ENCODE measurements at places on chromosomes 5 and 9.

DNA sequence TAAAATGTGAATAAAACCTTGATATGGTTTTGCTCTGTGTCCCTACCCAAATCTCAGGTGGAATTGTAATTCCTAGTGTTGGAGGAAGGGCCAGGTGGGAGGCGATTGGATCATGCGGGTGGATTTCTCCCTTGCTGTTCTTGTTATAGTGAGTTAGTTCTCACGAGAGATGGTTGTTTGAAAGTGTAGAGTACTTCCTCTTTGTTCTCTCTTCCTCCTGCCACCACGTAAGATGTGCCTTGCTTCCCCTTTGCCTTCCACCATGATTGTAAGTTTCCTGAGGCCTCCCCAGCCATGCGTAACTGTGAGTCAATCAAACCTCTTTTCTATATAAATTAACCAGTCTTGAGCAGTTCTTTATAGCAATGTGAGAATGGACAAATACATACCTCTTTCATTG lies 34.9 kb downstream of the TARS1 start:
- DNase-seq: no peak

- DNase-seq: no peak
These were observed 453.3 kb downstream of the BNC2 start for GRCh38 chr9:16417161-16417560.

DNA sequence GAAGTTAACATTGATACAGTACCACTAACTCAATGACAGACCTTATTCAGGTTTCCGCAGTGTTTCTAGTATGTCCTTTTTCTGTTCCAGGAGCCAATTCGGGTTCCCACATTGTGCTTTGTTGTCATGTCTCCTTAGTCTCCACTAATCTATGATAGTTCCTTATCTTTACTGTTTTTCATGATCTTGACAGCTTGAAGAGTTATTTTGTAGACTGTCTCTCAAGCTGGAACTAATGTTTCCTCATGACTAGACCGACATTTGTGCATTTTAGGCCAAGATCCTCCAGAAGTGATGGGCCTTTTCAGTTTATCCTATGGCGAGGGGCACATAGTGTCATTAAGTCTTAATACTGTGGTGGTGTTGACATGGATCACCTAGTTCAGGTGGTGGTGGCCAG lies 104.2 kb downstream of the MACROH2A1 start:
- no peak for DNase-seq

- no peak for DNase-seq
These were observed 17.5 kb upstream of the INSYN2B start for GRCh38 chr5:169997798-169998197.

GRCh38 chr5:148368299-148368698 lies 15.5 kb upstream of the FBXO38 start:
- DNase-seq: no peak

DNA sequence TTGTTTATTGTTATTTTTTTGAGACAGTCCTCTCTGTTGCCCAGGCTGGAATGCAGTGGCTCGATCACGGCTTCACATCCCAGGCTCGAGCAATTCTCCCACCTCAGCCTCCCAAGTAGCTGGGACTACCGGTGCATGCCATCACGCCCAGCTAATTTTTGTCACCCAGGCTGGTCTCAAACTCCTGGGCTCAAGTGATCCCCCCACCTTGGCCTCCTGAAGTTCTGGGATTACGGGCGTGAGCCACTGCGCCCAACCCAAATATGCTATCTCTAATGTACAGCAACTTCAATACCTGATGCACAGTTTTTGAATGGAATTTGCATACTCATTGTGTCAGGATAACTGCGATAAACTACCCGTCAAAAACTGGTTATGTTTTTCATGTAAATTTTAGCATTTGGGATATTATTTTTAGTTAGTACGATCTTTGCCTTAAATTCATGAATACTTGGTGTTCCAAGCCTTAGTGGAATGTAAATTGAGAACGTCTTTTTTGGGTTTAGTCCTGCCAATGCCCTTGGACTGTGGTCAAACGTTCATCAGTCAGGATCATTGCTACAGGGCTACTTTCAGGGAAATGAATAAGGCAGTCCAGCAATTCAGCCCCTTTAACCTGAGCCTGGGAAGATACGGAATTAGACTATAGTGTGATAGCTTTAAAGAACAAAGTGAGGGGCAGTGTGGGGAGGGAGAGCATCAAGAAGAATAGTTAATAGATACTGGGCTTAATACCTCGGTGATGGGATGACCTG lies 4.4 kb downstream of the UGCG start:
- no peak for DNase-seq

DNA sequence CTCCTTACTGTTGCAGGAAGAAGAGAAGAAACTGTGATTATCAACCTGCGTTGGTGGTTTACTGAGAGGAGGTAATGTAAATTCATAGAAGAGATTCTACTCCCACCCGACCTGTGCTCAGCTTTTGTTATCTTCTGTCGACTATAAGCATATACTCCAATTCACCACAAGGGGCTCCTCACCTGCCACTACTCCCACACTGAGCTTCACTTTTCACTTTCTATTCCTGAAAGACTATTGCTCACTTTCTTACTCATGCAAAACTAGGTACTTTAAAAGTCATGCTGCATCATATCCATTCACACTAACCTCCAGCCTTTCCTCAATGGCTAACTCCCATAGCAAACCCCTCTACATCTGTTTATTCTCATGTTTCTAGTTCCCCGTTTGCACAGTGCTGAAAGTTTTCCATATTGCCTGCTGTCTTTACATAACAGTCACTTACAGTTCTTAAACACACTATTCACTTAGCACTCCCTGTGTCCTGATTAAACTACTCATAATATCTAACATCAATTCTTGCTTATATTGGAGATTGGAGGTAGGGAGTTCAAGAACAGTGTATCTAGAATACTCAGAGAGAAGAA lies 1062.6 kb downstream of the NR2F1-AS1 start:
- DNase-seq: no peak

DNA sequence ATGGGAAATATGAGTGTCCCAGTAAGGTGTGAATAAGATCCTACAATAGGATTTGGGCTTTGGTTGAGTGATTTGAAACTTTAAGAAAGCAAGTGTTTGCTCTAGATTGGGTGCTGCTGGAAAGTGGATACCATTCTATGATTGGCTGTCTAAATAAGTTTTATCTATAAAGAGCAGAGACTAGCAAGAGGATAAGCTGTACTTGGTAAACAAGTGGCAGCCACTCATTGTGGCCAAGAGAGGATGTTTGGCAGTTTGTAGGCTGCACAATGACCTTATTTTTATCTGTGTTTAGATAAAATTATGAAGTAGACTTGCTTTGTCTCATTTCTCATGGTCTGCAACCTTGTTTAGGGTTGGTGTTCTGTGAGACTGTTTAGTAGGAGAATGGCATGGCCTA lies 341.6 kb upstream of the PIK3R1 start:
- no peak for DNase-seq

GRCh38 chr5:109125755-109126429 lies 283.9 kb downstream of the PJA2 start:
- no peak for DNase-seq

DNA sequence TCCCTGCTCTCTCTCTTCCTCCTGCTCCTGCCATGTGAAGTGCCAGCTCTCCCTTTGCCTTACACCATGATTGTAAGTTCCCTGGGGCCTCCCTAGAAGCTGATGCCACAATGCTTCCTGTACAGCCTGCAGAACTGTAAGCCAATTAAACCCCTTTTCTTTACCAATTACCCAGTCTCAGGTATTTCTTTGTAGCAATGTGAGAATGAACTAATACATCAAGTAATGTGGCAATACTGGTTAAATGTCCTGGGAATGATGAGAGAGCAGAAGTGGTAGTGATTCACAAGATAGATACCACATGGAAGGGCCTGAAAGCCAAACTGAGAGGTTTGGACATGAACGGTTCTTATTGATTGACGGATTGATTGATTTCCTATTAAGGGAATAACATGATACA lies 62.6 kb upstream of the IL12B start:
- DNase-seq: no peak

- DNase-seq: peak; percentile 30
These were observed 66.4 kb upstream of the PLPP1 start for GRCh38 chr5:55601204-55601618.

DNA sequence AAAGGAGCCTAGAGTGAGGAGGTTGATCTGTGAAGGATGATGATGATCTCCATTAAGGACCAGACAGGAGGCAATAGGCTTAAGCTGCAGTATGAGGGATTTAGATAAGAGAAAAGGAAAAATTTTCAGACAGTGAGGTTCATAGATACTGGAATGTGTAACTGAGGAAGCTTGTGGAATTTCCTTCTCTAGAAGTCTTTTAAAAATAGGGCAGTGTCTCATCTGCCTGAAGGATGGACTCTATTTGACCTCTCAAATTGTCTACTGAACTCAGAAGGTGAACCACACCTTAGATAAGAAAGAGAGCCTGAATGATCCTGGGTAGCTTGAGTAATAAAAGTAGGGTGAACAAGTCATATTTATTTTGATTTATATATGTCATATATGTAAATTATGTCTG lies 148.2 kb upstream of the CDKN2B start:
- DNase-seq: no peak

GRCh38 chr5:32498484-32498883 lies 53.9 kb upstream of the ZFR start:
- DNase-seq: no peak

DNA sequence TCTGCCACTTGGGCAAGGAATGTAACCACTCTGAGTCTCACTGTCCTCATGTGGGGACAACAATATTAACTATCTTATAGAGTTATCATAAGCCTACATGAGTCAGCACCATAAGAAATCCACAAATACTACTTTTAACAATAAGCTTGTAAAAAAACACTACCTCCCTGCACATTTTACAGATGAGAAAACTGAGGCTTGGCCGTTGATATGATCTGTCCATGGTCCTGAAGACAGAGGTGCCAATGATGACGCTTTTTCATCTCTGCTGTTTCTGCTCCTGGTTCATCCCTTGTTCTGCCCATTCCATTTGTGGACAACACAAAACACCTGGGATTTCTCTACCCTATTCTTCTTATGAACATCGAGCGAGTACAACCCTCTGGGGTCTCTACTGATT lies 23.4 kb upstream of the STRBP start:
- no peak for DNase-seq

- DNase-seq: no peak
These were observed 25.4 kb upstream of the NR3C1 start for GRCh38 chr5:143428738-143429420.

GRCh38 chr5:79642210-79642609 lies 30.0 kb downstream of the TENT2 start:
- DNase-seq: no peak

DNA sequence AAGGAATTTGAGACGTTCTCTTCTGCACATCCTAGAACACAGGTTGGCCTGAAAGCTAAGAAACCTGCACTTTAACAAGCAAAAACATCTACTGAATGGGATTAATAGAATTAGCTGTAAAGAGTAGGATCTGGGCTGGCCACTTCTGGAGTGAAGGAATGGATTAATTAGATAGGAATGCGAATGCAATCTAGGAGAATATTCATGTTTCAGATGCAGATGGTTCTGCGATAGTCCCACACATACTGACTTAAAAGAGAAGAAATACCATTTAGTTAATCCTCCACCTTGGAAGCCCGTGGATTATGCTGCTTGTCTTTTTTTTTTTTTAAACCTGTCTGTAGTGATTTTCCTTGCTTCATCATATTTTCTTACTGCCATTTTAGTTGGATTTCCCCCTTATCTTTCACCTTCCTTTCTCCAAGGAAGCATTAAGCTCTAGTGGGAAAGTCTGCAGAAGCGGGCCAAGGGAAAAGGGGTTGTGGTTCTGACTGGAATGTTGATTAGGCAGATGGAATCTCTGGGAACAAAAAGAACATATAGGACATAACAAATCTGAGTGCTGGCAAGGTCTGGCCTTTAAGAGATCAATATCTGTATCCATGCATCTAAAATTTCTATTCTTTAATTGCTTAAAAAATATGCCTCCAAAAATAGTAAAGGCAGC lies 152.4 kb downstream of the ALDH1A1 start:
- DNase-seq: no peak

GRCh38 chr9:128499920-128500319 lies 4.6 kb upstream of the GLE1 start:
- DNase-seq: no peak

GRCh38 chr9:89342213-89342612 lies 23.9 kb downstream of the SECISBP2 start:
- DNase-seq: no peak

DNA sequence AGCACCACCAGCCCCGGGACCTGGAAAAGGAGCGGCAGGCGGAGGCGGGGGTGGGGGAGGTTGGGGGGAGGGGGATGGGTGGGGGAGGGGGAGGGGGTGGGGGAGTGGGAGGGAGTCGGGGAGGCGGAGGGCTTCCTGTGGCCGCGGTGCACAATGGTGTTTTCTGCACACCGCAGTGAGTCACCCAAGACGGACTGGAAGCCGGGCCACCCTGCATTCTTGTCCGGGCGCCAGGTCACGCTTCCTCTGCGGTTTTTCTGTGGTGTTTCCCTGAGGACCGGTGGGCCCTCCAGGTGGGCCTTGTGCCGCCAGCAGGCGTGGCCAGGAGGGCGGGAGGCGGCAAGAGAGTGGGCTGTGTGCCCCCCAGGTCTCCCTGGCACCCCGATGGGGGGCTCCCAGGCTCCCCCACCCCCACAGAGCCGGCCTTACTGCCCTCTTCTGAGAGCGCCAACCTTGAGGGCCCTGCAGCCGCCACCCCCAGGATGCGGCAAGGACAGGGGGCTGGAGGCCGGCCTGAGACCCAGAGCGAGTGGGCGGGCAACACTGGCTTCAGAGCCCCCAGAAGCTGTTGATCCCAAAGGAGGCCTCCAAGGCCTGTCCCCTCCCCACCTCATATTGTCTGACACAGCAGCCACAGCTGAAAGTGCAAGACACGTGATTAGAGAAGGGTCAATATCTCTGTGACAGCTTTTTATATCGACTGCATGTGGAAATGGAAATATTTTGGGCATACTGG lies 11.1 kb downstream of the EXD3 start:
- DNase-seq: no peak

- no peak for DNase-seq
These were observed 67.4 kb upstream of the HRH2 start for GRCh38 chr5:175590471-175590881.

- DNase-seq: no peak
These were observed 8.3 kb upstream of the TGFBI start for GRCh38 chr5:136020383-136021015.

DNA sequence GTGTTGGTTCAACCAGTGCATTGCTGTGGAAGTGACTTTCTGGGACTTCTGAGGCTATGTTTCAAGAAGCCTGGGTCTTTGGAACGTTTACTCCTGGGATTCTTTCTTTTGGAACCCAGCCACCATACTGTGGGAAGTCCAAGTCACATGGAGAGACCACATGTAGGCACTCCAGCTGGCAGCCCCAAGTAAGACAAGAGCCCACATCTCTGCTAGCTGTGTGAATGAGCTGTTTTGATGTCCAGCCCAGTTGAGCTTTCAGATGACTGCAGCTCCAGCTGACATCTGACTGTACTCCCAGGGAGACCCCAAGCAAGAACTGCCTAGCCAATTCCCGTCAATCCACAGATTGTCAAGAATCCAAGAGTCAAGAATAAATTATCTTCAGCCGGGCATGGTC lies 60.1 kb upstream of the SPATA31D4 start:
- DNase-seq: no peak

GRCh38 chr9:128553728-128554127 lies 1.3 kb downstream of the SPTAN1 start:
- no peak for DNase-seq

GRCh38 chr5:149961957-149962409 lies 1.4 kb downstream of the SLC26A2 start:
- DNase-seq: no peak

Measured in substantia nigra (tissue), 51 donors.